Stimulated activated CD4-positive, alpha-beta T cell treated with anti-CD3 and anti-CD28 coated beads, Interleukin-15, amount 100 ng/mL, for 48 hours (primary cell): ENCODE measurements at places on chromosomes 7 and 10.

DNA sequence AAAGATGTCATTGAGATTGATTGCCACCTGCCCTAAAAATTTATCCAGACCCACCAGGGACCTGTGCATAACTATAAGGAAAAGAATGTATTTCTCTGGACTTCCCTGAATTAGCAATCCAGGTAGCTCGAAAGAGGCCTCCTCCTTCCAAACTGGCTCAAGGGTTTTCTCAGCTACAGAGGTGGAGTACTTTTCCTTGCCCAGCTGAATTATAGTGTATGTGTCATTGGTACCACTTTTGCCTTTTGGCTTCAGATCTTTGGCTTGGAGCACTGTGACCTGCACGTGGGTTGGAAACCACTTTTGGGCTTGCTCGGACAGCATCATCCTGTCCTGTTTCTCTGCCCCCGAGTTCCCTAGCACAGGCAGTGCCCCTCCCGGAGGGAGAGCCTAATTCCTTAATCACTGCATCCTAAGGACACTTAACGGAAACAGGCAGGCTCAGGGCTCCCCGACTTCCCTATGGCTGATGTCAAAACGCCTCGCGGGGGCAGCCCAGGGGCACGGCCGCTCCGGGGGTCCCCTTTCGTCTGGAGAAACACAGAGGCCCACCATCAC is 825 bp downstream of the RAB11FIP2 start:
- DNase-seq: peak; percentile 2

- no peak for DNase-seq
Observed at GRCh38 chr10:100184840-100185239, 989 bp downstream of the ERLIN1 start.

GRCh38 chr7:128132426-128133069 is 101.3 kb upstream of the LRRC4 start:
- no peak for DNase-seq

GRCh38 chr7:64612452-64612851 is 49.6 kb upstream of the ZNF680 start:
- DNase-seq: no peak

DNA sequence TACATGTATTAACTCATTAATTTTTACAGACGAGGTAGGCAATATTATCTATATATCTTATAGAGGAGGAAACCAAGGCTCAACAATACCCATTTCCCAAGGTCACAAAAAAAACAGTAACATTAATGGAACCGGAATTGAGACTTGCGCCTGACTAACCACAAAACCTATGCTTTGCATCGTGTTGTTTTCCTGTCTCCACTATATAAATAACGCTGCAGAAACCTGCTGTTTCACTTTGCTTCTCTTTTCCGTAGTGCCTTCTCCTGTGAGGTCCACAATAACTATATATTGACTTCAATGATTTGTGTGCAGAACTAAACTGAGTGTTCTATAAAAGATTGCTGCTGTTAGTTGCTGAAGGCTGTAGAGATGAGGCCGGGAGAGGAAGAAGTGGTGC is 97.7 kb upstream of the RPA3 start:
- no peak for DNase-seq

- DNase-seq: no peak
Observed at GRCh38 chr7:50721160-50721559, 61.5 kb downstream of the GRB10 start.

- DNase-seq: no peak
Observed at GRCh38 chr10:89963451-89964102, 262.2 kb downstream of the KIF20B start.

GRCh38 chr10:7932301-7933036 is 114.2 kb downstream of the TAF3 start:
- DNase-seq: no peak

DNA sequence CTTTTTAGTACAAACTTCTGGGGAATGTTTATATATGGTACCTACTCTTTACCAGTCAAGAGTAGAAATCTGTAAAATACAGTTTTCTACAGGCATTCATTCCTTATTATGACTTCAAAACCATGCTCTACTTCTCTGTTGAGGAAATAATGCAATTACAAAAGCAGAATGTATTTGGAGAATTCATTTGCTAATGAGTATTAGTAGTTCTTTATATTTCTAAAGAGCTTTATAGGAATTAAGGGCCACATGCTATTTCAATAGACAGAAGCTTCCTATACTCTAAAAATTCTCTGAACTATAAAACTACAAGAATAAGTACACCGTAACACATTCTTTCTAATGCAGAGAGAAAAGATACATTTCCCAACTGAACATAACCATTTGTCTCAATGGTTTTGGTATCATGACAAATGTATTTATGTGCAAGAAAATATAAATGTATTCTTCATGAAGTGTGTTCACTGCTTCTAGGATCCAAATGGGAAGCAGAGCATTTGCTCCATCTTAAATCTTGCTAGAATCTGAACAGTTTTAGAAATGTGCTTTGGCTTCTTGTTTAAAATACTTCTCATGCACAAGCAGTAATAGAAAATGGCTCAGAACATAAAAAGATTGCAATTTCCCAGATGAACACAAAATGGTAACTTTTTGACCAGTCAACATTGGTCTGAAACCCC is 21.8 kb downstream of the CDK1 start:
- DNase-seq: no peak

DNA sequence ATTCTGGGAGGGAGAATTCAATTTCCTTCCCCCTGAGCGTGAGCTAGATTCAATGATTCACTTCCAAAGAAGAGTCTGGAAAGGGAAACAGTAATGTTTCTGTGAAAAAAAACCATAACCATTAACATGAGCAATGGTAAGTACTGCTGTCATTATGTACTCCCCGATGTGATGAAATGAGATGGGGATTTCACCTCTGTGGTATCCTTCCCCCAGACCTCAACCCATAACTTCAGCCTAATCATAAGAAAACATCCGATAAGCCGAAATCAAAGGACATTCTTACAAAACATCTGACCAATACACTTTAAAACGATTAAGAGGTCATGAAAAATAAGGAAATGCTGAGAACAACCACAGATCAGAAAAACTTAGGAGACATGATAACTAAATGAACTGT is 27.2 kb downstream of the EZH2 start:
- DNase-seq: no peak

DNA sequence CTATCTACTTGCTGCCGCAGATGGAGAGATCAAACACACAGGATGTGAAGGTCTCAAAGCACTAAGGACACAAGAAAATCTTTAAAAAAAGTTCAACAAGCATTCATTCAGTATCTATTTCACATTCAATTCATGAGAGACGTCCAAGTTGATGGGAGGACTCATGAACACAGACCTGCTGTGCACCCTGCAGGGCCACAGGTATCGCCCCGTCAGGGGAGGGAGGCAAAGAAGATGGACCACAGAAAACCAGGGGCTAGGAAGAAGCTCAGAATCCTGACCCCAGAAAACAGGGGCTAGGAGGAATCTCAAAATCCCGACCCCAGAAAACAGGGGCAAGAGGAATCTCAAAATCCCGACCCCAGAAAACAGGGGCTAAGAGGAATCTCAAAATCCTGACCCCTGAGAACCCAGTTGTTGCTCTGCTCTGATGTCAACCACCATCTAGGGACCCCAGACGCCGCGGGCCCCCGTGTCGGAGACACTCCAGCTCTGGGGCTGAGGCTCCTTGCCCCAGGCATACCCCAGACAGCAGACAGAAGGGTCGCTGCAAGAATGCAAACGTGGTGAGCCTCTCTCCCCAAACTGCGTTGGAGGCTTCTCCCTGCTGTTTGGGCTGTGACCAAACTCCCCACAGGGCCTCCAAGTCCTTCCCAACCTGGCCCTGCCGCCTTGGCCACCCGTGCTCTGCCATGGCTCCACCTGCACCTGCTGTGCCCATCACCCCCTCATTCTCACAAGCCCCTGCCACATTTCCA is 197.6 kb downstream of the DIP2C start:
- DNase-seq: no peak

- DNase-seq: no peak
Observed at GRCh38 chr7:17544401-17544800, 245.9 kb downstream of the AHR start.

DNA sequence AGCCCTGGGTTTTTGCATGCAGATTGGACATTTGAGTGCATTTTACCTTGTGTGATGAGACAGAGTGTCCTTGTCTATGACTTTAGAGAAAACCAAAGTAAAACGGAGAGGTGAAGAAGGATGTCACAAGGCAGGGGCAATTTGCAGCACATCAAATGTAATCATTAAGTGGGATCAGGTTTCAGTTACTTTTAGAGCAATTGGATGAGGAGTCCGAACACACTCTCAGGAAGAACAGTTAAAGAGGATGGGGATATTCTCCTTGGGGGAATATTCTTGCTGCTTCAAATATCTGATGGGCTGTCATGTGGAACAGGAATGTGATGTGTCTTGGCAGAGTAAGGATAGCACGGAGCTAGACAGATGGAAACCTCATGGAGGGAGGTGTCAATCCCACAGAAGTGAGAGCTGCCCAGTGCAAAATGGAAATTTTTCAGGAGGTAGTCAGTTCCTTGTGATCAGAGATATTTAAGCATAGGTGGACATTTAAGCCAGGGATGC is 757 bp downstream of the RAB19 start:
- no peak for DNase-seq

DNA sequence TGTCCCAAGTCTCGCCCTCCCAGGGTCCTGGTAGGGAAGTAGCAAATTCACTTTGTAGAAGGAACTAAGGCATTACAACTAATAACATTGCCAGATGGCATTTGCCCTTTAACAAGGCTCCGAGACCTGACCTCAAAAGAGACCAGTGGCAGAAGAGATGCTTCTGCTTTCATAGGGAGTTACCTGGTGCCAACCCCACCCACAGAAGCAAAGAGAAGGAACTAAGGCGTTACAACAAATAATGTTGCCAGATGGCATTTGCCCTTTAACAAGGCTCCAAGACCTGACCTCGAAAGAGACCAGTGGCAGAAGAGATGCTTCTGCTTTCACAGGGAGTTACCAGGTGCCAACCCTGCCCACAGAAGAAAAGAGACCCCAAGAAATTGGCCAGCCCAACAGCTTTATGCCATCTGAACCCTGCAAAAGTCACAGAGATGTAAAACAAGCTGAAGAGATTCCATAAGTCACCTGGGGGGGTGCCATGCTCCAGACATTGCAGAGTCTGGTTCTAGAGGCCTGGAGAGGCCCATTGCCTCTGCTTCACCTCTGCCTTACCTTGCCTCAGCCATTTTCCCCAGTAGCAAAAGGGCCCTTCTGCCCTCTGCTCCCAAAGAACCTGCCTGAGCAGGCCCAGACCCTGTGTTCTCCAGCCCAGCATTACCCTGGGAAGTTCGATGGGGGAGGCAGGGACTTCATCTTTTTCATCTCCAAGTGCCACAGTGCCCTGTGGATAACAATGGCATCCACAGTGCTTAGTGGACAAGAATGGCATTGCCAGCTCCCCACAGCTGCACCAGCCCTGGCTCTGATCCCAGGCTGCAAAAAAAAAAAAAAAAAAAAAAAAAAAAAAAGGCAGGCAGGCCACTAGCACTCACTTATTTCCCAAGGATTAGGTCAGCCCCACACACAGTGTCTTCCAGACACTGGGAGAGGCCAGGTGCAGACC is 179.5 kb upstream of the PLXNA4 start:
- DNase-seq: no peak

GRCh38 chr10:21479570-21480315 is 45.7 kb downstream of the SKIDA1 start:
- DNase-seq: no peak

DNA sequence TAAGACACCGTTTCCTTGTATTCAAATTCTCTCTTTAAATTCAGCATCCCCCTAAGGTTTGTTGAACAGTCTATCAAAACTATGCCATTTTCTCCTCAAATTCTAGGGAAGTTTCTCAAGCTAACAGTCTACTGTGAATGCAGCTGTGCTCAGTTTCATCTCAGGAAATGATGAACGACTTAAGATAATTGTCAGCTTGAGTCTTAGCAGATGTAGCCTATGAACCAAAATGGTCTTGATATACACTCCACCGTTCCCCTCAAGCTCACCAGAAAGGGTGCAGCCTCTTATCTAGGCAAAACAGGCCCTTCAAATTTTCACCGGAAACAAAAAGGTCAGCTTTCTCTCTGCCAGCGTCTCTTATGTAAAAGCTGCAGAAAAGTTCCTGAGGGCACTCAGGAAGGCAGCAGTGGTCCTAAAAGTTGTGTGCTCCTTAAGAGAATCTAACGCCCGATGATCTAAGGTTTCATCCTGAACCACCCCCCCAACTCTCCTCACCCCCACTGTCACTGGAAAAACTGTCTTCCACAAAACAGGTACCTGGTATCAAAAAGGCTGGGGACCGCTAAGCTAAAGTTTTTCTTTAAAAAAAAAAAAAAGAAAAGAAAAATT is 2.1 kb downstream of the DNAJC9 start:
- no peak for DNase-seq

DNA sequence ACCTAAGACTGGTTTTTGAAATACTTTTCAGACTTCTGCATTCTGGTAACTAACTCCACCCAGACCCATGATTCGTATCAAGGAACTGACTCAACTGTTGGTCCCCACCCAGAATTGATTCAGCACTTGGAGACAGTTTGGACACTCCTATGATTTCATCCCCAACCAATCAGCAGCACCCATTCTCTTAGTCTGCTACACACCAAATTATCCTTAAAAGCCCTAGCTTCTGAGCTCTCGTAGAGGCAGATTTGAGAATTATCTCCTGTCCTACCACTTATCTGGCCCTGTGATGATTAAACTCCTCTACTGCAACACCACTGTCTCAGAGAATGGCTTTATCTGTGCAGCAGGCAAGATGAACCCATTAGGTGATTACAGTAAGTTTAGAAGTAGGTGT is 7.7 kb upstream of the GSTO1 start:
- no peak for DNase-seq

DNA sequence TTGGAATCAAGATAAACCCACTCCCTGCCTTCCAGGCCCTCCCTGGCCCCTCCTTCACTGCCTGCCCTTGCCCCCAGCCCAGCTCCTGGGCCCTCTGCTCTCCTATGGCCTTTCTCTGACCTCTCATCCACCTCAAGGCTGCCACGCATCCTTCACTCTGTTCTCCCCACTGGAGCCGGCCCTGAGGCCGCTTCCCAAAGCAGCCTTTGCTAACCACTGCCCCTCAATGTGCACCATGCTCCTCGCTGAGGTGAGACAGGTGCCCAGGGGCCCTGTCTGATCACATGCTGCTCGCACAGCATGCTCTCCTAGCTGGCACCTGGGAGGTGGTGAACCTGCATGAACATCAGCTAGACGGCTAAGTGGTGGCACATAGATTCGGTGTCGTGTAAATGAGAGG is 138.5 kb upstream of the RET start:
- no peak for DNase-seq

- DNase-seq: no peak
Observed at GRCh38 chr7:4051696-4052095, 630.4 kb upstream of the FOXK1 start.
